Tibial nerve (tissue), 4 donors: ENCODE measurements at places on chromosomes 6 and 20. TPM values are rescaled to one million over a fixed set of nuclear protein-coding genes. Genes with fewer than 3 reads are reported as not detected.

The SNAI1 gene
- total RNA-seq: 4.5 TPM

DNA sequence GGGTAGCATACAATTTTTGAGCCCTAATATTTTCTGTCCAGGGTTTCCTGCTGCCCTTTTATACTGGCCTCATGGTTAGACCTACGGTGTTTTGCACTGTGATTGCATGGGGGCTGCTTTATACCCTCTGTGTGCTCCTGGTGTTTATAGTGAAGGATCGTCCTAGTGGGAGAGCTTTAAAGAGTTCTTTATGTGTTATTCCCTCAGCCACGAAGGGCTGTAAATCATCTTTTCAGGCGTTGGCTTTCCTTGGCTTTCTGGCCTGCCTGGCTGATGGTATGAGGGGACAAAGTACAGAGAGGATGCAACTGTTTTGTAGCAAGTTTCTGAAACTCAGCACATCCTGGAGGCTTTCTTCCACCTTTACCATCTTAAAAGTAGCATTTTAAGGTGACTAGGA lies 464.3 kb downstream of the EPM2A start:
- DNase-seq: no peak

The SLC22A7 gene
- total RNA-seq: not detected

DNA sequence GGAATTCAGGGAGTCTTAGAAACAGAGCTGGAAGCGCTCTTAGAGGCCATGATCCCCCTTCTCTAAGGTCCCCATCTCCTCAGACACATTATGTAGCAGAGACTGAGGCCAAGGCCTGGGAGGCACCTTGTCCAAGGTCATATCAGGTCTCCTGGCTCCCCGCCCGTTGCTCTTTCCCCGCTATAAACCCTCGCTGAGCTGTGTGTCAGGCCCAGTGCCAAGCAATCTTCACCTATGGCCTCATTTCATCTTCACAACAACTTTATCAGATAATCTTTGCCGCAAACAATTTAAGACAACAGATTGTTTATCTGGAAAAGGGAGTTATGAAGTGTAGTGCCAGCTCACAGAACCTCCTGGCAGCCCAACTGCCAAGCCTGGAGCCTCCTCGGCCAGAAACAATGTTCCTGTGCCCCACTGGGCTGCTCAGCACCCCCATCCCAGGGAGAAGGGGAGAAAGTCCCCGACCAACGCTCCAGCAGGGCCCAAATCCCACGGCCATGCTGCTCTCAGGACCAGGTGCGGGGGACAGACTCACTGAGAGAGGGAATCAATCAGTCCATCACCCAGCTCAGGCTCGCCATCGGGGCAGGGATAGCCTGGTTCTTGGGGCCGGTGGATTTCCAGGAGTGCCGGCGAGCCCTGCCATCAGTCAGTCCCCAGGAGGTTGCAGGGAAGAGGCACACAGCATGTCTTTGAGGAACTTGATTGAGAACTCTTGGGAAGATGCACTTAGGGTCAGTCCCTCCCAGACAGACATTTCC lies 16.9 kb upstream of the FANCE start:
- DNase-seq: no peak

The SYCP2L gene
- total RNA-seq: 3.7 TPM
